ENCODE measurements at places on chromosomes 2 and 18. TPM values are rescaled to one million over a fixed set of nuclear protein-coding genes. Genes with fewer than 3 reads are reported as not detected.

DNA sequence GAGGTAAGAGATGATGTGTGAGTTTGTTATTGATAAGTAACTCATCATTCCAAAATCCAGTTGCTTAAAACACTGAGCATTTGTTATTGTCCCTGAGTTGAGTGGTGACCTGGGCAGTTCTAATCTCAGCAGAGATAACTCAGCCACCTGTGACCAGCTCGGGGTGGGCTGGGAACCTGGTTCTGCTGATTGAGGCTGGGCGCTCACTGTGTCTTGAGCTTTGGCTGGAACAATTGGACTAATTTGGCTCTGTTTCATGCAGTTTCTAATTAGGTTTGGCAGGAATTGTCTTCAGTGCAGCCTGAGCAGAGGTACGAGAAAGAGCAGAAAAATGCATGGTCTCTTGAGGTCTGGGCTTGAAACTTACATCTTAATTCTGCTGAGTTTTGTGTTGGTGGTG lies 144.7 kb downstream of the RNF144A start:
- H3K36me3 ChIP-seq: peaks cover 46% of the 10 kb centered on the region
- H3K4me1 ChIP-seq: peaks cover 22% of the 10 kb centered on the region
- H3K27me3 ChIP-seq: no peaks in the 10 kb centered on the region
- no peak overlapping the region for H3K4me3 ChIP-seq
- H3K27ac ChIP-seq: no peak overlapping the region

- no peak overlapping the region for H3K27ac ChIP-seq
- no peaks in the 10 kb centered on the region for H3K27me3 ChIP-seq
- DNase-seq: no peak
- H3K36me3 ChIP-seq: peaks cover 12% of the 10 kb centered on the region
- H3K4me3 ChIP-seq: no peak overlapping the region
These were observed 110.0 kb downstream of the FEZ2 start for GRCh38 chr2:36487947-36488346.

GRCh38 chr2:50763776-50764175 lies 268.2 kb downstream of the NRXN1 start:
- DNase-seq: no peak
- H3K4me3 ChIP-seq: no peak overlapping the region
- no peaks in the 10 kb centered on the region for H3K4me1 ChIP-seq
- H3K36me3 ChIP-seq: no peaks in the 10 kb centered on the region
- H3K27me3 ChIP-seq: no peaks in the 10 kb centered on the region

DNA sequence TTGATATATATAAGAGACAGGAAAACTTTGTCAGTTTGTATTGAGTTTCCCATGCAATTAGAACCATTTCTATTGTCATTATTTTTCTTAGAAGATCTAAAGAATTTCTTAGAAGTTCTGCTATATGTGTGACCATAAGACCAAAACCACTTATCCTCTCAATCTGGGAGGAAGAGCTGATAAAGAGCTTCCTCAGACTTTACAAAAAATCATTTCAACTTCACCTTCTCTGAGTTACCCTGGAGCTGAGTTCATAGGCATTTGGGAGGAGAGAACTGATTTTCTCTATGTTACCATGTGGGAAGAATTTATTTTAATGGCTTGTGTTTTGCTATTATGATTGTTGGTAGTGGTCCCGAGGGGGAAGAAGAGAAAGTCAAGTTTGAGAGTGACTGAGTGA lies 329.3 kb downstream of the GPD2 start:
- H3K4me3 ChIP-seq: no peak overlapping the region
- no peaks in the 10 kb centered on the region for H3K36me3 ChIP-seq
- H3K27ac ChIP-seq: no peak overlapping the region
- no peak for DNase-seq

The ZRANB3 gene
- total RNA-seq: 18.1 TPM
